ENCODE measurements at places on chromosomes 7 and 10.

- DNase-seq: peak; percentile 92
These were observed 86.2 kb upstream of the ANLN start for GRCh38 chr7:36303202-36304098.

DNA sequence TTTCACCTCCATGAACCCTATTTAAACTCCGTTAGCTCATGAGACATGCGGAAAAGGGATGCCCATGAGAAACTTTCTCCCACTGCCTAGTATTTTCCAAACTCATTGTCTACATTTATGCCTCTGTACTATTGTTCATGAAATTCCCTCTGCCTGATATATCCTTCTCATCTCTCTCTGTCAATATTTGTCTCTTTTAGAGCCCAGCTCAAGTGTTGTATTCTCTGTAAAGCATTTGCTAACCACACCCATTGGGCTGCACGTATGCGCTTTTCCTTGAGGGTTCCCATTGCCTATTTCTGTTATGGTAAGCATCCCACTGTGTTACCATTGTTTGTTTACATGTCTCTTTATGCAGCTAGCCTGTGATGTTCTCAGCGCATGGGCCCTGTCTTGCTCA, 211.4 kb downstream of the MDFIC start:
- DNase-seq: no peak

DNA sequence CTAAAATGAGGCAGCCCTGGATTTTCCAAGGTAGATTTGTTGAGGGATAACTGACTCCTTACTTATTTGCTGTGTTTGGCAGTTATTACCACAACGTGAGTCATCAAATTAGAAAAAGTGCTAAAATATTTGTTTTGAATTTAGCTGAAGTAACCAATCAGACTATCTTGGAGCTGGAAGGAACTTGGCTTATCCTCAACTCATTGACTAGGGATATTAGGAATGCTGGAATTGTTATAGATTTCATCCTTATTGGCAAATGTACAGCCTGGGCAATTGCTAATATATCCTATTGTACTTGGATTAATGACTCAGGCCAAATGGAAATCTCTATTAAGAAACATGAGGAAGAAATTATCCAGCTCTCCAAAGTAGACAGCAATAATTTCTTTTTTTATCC, 1189.0 kb upstream of the LRRN3 start:
- DNase-seq: no peak

DNA sequence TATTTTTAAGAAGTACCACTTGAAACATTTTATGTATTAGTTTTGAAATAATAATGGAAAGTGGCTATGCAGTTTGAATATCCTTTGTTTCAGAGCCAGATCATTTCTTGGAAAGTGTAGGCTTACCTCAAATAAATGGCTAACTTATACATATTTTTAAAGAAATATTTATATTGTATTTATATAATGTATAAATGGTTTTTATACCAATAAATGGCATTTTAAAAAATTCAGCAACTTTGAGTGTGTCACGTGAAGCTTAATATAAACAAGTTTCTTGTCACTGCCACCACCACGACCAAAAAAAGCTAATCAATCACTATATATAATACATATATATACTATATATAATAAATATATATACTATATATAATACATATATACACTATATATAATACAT, 4.8 kb downstream of the IL6 start:
- DNase-seq: no peak

DNA sequence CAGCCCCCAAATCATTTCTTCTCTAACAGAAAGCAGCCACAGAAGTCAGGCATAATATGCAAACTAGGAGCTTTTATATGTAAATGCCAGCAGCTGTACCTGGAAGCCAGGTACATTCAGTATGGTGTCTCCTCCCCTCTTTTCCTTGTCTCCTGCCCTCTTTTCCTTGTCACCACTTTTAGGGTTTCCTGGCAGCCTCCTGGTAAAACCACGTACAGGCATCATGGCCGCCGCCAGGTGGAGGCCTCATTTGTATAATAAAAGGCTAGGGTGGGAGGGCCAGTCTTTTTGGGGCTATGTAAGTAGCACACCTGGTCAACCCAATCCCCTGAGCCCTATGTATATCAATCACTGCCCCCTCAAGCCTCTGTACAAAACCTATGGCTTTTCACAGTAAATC, 28.7 kb downstream of the PDZD8 start:
- no peak for DNase-seq

GRCh38 chr10:61284222-61284890, 168.8 kb downstream of the TMEM26 start:
- DNase-seq: no peak

GRCh38 chr7:51220226-51220625, 96.4 kb downstream of the COBL start:
- DNase-seq: no peak

DNA sequence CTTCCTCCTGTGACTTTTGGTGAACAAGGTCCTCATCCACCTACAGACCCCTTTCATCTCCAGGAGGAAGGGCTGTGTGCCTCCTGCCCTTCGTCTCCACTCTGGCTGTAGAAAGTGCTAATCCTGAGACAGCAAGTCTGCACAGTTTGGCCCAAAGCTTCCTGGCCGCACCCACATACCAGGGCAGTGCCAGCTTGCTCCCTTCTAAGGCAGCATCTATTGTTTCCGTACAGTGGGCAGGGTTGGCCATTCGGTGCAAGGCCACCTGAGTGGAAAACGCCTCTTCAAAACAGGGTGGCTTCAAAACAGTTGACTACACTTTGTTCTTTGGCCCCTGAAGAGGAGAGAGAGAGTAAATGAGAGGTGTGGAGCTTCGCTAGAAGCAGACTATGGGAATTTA, 134.1 kb upstream of the KLF14 start:
- no peak for DNase-seq

DNA sequence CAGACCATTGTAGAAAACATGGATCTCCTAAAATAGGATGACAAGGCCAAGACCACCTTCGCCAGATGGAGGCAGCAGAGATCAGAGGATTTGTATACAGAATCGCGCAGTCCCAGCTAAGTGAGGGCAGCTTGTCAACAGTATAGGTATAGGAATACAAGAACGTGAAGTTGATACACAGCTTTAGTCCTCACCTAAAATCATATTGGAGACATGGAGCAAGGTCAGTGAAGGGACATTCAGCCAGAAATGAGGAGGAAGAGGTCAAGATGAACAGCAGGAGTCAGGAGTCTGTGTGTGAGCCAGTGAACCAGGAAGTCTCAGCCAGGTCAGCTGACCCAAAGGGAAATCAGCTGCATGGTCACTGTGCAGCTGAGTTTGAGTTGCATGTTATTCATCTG, 263.4 kb upstream of the PRKCQ start:
- no peak for DNase-seq

GRCh38 chr10:86688398-86688921, 20.1 kb downstream of the LDB3 start:
- peak; percentile 85 for DNase-seq

DNA sequence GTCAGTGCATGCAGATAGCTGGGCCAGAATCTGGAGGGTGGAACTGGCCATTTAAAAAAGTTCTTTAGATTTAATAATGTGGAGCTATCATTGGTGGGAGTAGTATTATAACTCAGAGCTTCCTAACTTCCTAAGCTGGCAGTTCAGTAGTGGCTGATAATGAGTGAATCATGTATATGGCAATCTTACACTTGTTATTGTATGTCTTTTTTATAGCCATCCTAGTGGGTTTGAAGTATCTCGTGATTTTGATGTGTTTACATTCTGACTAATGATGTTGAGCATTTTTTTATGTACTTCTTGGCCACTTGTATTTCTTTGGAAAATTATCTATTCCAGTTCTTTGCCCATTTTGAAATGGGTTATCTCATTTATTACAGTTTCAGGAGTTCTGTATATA, 15.4 kb downstream of the TFAM start:
- no peak for DNase-seq

DNA sequence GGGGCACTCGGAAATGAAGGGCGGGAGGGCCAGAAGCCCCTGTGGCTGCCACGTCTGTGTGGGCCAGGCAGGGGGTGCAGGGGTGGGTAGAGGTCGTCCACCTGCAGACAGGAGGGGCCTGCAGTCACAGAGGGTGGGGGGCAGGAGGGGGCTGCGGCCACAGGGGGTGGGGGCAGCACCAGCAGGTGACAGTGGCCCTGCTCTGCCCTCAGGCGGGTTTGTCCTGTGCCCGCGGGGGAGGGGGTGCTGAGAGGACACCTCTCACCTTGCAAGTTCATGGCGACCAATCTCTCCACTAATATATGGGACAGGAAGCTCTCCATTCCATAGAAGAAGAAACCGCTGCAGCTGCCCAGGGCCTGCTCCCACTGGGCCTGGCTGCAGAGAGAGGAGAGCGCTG, 26.6 kb upstream of the NKX6-2 start:
- DNase-seq: peak; percentile 61

DNA sequence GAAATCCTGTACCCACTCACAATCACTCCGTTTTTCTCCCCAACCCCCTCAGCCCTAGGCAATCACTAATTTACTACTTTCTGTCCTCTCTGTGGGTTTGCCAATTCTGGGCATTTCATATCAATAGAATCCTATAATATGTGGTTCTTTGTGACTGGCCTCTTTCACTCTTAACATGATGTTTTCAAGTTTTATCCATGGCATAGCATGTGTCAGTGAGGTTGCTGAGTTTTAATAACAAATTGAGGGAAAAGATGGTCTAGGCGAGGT, 11.9 kb downstream of the PLAU start:
- DNase-seq: no peak

GRCh38 chr7:107933386-107934013, 42.5 kb downstream of the DLD start:
- DNase-seq: no peak

GRCh38 chr7:158348446-158348845, 239.2 kb downstream of the PTPRN2 start:
- peak; percentile 12 for DNase-seq

- no peak for DNase-seq
These were observed 142.5 kb upstream of the LRRTM3 start for GRCh38 chr10:66783316-66783715.

- no peak for DNase-seq
These were observed 492.4 kb upstream of the STEAP1 start for GRCh38 chr7:89661876-89662275.

GRCh38 chr10:129063877-129064276, 403.2 kb upstream of the MGMT start:
- no peak for DNase-seq

DNA sequence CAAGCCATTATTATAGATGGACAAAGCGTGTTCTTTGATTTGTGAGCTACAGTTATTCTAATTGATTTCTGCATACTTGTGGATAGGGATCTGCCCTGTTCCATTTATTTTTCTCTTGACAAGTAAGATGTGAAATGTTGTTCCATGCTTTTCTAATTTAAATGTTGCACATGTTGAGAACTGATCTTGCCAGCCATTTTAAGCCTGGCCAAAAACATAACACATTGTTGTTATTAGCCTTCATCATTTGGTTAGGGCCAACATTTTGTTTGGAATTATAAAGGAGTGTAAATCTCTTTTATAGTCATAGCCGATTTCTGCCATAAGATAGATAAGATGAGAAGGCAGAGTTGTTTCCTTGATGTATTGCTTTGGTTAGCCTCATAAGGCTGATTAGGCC, 117.0 kb downstream of the WNT2 start:
- DNase-seq: no peak

DNA sequence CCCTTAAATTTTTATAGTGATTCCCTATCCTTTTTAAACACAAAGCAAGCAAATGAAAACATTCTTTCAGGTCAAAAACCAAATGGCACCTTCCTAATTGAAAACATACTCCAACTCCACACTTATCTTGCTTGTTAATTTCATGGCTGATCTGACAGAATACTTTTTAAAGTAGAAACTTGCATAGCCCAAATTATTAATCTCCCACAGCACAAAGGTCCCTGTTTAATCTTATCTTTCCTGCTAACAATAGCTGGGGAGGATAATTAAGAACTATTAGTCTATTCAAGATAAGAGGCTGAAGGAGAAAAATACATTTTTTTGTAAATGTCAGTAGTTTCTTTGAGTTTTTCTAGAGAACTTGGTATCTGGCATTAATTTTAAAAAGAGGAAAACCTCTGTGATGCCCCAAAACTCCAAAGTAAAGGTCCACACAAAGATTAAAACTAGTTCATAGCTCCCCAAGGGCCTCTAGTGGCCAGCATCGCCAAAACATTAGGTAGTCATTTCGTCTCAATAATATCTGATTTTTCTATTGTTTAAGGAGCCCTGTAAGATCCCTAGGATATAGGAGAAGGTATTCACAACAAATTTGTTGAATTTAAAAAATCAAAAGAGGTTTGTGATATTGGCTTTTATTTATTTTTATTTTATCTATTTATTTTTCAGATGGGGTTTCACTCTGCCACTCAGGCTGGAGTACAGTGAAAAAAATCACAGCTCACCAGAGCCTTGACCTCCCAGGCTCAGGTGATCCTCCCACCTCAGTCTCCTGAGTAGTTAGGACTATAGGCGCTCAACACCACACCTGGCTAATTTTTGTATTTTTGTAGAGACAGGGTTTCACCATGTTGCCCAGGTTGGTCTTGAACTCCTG, 14.7 kb downstream of the CDNF start:
- no peak for DNase-seq

- DNase-seq: no peak
These were observed 1.3 kb downstream of the LFNG start for GRCh38 chr7:2520761-2521290.

GRCh38 chr7:76231071-76231470, 29.4 kb downstream of the SRRM3 start:
- DNase-seq: no peak

GRCh38 chr10:126011995-126012394, 115.6 kb downstream of the FANK1 start:
- no peak for DNase-seq

- no peak for DNase-seq
These were observed 345.1 kb downstream of the RNLS start for GRCh38 chr10:88237896-88238614.

DNA sequence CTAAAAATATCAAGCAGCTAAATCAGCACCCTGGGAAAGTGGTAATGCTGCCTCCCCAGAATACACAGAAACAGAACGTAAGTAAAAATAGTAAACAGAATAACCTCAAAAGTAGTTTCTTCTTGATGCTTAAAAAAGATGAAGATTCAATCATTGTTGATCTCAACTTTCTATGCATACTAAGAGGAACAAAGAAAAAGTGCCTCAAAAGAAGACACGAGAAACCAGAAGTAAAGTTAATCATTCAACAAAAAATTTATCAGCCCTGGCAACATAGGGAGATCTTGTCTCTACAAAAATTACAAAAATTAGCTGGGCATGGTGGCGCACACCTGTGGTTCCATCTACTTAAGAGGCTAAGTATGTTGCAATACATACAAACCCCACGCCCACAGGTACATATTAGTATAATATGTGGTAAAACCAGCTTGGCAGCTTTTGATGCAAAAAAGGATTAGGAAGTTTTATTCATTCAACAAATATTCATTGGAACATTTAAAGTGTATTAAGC, 153.7 kb downstream of the NRBF2 start:
- no peak for DNase-seq

- DNase-seq: no peak
These were observed 5.0 kb upstream of the NDUFB2 start for GRCh38 chr7:140691376-140692045.

- DNase-seq: no peak
These were observed 258.8 kb downstream of the AHR start for GRCh38 chr7:17557251-17557671.

- peak; percentile 68 for DNase-seq
These were observed 7.5 kb downstream of the ZYX start for GRCh38 chr7:143388491-143389101.
